ENCODE measurements at places on chromosomes 1 and 21.

DNA sequence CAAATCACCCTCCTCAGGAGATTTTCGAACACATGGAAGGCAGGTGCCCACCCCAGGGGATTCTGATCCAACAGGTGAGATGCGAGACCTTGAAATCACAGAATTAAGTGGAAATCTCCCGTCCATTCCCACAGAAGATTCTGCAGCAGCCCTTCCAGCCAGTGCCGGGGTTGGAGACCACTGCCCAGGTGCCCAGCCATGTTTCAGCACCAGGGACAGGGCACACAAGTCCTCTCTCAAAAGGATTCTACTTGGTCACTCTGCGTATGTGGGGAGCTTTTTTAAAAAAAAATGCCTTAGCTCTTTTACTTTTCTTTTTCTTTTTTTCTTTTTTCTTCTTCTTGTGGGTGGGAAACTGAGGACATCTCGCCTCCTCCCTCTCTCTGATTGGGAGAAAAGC is 80.7 kb downstream of the VWA5B1 start:
- DNase-seq = no peak

DNA sequence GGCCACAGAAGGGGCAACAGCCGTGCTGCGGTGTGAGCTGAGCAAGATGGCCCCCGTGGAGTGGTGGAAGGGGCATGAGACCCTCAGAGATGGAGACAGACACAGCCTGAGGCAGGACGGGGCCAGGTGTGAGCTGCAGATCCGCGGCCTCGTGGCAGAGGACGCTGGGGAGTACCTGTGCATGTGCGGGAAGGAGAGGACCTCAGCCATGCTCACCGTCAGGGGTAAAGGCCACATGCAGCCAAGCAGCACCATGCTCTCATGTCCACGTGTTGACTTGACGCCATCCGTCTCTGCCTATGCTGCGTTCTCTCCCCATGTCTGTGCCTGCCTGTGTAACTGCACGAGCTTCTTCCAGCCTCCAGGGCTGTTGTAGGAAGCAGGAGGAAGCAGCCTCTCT is 85.5 kb downstream of the OBSCN start:
- DNase-seq = no peak

- DNase-seq = no peak
Observed at GRCh38 chr1:232445361-232446106, 184.4 kb downstream of the SIPA1L2 start.

DNA sequence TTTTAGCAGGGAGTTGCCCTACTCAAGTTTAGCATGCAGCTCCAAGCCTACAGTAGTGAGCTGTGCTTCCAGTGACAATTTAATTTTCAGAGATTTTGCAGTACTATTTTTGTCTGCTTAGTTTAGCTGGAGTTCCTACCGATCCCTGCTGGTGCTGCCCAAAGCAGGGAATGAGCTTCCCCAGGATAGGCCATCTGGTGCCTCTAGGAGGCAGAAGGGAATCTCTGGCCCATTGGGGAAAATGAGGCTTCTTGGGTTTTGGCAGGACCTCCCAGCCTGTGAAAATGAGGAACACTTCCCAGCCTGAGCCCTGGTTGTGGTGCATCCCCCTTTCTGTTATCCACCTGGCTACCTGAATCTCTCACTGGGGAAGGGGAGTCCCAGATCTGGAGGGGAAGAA is 149.2 kb downstream of the RASAL2 start:
- DNase-seq = no peak

DNA sequence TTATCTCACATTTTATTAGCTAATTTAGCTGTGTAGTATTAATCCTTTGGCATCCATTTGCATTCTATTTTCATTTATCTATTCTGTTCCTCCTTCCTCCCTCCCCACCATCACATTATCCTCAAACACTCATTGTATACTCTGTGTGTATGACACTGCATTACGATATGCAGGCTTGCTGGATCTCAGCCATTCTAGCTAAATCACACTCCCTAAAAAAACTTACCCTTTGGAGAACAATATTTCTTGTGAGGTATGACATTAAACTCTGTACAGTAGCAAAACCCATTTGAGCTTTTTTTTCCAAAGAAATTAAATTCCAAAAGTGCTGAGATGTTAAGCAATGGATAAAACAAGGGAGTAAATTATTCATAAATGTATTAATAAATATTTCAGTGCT is 11.4 kb upstream of the RAB3GAP2 start:
- no peak for DNase-seq

DNA sequence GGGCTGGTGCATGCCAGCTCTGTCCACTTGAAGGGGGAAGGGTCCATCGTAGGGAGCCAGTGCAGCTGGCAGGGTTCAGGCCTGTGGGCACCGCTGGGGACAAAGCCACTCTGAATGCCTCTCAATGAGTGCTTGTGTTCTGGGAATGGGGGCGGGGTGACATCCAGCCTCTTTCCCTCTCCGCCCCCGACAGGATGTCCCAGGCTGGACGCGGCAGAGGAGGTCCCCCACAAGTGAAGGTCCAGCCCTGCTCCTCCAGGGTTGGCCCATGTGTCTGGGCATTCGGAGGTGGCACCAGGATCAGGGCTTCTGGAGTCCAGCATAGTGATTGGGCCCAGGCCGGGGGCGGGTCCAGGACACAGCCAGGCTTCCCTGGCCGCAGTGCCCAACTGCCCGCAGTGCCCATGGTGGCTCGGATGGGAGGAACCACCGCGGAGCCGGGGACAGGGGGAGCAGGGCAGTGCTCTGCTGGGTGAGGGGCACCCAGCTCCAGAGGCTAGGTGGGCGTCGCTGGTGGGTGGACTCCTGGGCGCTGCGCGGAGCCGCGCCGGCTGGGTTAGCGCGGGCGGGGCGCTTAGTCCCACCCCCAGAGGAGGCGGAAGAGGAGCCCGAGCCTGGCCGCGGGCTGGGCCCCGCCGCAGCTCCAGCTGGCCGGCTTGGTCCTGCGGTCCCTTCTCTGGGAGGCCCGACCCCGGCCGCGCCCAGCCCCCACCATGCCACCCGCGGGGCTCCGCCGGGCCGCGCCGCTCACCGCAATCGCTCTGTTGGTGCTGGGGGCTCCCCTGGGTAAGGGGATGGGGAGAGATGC is at the start of gene SHISA4:
TSS of gene SHISA4 (plus strand) at position 617 of the 808 bp plus-strand sequence. CDS start at position 714, 97 bp downstream.
- no peak for DNase-seq

GRCh38 chr1:101971304-101971703 is 25.4 kb downstream of the OLFM3 start:
- no peak for DNase-seq

DNA sequence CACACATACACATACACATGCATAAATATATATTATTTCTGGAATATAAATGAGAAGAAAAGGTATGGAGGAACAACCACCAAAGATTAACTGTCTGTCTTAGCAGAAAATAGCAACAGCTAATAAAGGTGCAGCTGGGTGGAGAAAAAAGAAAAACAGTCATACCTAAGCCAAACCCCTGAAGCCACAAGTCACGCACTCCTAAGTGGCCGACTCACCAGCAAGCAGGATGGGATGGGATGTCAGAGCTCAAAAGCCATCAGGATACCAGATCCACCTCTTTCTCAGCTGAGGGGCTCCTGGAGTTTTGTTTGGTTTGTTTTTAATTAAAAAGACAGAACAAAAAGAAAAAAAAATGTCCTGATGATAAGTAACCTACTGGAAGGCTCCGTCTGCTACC is 64.7 kb upstream of the HIVEP3 start:
- DNase-seq = no peak

DNA sequence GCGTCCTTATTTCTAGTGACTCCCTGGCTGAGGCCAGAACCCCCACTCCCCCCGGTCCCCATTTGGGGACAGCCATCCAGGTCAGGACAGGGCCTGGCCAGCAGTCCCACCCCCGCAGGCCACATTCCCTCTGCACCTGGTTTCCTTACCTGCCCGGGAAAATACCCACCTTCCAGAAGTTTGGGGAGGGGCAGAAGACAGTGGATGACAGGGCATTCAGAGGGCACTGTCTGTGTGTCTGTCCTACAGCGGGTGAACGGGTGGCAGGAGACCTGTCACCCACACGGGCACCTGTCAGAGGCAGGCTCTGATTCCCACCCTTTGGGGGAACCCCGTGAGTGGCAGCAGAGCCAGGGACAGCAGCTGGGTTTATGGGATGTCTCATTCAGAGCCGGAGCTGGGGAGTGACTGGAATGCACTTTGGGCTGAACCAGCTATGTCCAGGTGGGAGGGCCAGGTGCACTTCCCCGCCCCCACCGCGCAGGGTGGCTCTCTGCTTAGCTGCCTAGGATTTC is 2.0 kb downstream of the ARHGEF16 start:
- no peak for DNase-seq

- DNase-seq = no peak
Observed at GRCh38 chr1:49028396-49028795, 251.7 kb upstream of the BEND5 start.

GRCh38 chr1:21645550-21645949 is 23.6 kb downstream of the RAP1GAP start:
- no peak for DNase-seq

- no peak for DNase-seq
Observed at GRCh38 chr1:42381280-42381673, 685 bp downstream of the RIMKLA start.

DNA sequence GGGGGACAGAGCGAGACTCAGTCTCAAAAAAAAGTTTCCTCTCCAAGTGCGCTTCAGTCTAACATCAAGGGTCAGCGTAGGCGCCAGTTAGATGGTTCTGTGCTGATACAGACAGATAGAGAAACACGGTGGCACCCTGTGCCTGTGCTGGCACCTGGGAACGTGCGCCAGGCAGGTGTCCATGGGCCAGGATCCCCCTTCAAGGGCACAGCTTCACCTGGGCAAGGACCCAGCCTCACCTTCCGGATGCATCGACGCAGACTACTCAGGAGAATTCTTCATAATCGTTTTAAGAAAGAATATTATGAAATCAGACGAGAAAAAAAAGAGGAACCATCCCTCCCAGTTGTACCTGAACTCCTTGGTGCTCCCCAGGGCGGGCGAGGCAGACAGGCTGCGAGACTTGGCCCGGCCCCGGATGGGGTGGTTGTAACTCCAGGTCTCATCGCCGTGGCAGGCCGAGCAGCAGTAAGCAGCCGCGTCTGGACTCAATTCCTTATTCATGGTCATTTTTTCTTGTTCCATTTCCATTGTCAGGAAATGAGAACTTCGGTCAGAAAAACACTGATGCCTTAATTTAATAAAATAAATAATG is 13.3 kb downstream of the NADK start:
- DNase-seq = no peak

GRCh38 chr1:79660129-79660528 is 653.6 kb upstream of the ADGRL4 start:
- DNase-seq = no peak

GRCh38 chr1:43537423-43538142 is 6.9 kb downstream of the PTPRF start:
- DNase-seq = no peak

GRCh38 chr21:43645136-43645891 is 14.0 kb downstream of the HSF2BP start:
- DNase-seq = no peak

DNA sequence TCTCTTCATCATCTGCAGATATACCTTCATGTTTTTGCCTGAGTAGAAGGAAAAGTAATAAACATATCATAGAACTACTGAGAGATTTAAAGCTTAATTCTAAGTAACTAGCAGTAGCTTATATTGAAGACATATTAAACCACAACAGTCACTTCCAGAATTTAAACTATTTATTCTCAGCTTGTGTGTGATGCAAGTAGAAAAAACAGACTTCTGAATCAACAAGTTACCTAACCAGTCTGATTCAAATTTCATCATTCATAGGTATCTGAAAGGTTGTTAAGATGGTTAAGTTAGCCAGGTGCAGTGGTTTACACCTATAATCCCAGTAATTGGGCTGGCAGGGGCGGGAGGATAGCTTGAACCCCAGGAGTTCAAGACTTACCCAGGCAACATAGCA is 41.9 kb downstream of the SPAG17 start:
- DNase-seq = no peak

- no peak for DNase-seq
Observed at GRCh38 chr1:3244025-3244926, 175.3 kb downstream of the PRDM16 start.

All from stimulated activated CD8-positive, alpha-beta memory T cell treated with anti-CD3 and anti-CD28 coated beads, Interleukin-2, amount 100 ng/mL, for 1 hour (primary cell).